ENCODE measurements at places on chromosomes 6 and 20.

GRCh38 chr6:53067849-53068361, 2.7 kb downstream of the FBXO9 start:
- DNase-seq = no peak

DNA sequence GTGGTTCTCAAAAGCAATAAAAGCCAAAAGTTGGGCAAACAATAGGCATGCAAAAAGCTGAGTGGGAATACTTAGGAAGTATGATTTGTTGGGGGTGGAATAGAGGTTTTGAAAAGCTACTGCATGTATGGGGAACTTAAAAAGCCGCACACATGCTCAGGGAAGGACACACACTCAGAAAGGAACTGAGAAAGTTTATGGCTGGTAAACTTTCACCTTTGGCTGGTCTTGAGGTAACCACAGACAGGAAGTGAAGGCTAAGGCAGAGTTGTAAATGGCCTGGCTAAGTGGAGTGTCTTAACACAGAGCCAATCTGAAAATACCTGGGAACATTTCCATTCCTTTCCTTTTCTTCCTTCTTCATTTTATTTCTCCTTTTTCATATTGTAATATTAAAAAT, 134.5 kb upstream of the EXOC2 start:
- DNase-seq = no peak

- DNase-seq = no peak
Measured at GRCh38 chr20:61263084-61263695, 11.1 kb downstream of the CDH4 start.

DNA sequence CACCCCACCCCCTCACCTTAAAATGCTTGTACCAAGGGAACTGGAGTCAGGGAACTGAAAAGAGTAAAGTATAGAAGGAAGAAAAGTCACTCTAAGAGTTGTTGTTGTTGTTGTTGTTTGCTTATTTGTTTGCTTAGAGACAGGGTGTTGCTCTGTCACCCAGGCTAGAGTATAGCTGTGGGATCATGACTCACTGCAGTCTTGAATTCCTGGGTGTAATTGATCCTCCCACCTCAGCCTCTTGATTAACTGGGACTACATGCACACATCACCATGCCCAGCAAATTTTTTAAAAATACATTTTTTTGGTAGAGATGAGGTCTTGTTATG, 681.6 kb upstream of the GJE1 start:
- DNase-seq = no peak

DNA sequence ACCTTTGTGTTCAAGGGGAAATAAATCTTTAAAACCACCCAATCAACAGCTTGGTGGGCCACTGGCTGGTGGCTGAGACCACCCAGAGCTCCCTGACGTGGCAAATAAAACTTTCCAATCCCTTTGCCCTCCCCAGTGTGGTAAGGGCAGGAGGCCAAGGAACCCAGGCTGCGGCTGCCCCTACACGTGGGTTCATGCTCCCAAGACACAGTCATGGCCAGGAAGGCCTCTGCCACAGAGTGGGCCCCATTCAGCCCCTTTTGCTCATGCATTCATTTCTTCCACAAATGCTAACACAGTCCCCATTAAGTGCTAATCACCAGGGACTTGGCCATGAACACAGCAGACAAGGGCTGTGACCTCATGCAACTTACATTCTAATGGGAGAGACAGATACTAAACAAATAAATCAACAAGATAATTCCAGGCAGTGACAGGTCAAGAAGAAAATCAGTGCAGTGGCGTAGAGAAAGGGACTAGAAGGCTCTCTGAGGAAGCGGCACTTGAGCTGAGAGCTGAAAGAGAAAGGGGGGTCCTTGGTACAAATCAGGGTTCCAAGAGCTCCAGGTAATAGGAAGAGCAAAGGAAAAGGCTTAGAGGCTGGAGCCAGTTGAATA, 13.8 kb downstream of the PREX1 start:
- no peak for DNase-seq

- DNase-seq = no peak
Measured at GRCh38 chr6:35492974-35493284, 4.0 kb downstream of the TEAD3 start.

- no peak for DNase-seq
Measured at GRCh38 chr6:82030301-82030700, 217.2 kb downstream of the IBTK start.

DNA sequence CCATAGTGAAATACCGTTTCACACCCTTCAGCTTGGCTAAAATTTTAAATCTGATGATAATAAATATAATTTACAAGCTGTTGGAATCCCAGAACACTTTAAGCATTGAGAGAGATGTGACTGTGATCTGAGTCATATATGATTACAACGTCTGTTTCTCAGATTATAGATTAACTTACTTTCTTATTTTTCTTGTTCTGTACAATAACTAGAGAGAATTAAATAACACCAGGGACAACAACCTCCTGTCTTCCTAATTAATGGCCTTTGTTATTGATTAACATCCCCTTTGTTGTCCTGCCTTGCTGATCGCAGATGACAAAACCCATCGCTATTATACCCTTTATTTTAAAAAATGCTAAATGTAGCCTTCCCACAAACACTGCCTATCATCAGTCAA, 87.8 kb upstream of the EZR start:
- DNase-seq = no peak

GRCh38 chr6:112433457-112433856, 86.3 kb downstream of the RFPL4B start:
- no peak for DNase-seq

DNA sequence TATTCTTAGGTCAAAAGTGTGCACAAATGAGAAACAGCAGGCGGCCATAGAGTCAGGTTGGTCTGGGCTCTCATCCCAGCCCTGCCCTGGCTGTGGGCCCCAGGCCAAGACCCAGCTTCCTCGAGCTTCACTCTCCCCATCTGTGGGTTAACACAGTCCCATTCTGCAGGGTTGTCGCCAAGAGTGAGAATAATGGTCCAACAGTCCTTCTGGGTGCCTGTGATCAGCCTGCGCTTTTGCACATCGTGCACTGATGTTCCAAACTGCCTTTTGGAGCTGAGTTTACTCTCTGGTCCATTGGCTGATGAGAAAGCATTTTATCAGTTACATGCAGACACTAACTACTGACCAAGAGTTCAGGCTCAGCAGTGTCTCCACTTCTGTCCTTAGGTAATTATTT, 82.6 kb downstream of the INSM1 start:
- DNase-seq = no peak

- DNase-seq = no peak
Measured at GRCh38 chr20:50774515-50774914, 20.3 kb upstream of the BCAS4 start.

DNA sequence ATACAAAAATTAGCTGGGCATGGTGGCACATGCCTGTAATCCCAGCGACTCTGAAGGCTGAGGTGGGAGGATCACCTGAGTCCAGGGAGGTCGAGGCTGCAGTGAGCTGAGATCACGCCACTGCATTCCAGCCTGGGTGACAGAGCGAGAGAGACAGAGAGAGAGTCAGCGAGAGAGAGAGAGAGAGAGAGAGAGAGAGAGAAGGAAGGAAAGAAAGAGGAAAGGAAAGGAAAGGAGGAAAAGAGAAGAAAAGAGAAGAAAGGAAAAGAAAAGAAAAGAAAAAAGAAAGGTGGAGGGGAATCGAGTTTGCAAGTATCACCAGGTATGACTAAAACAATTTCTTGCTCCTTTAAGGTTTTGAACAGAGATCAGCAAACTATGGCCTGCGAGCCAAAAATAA, 152.3 kb downstream of the BTBD9 start:
- DNase-seq = no peak

- no peak for DNase-seq
Measured at GRCh38 chr6:64538722-64539121, 903.1 kb downstream of the PHF3 start.

All from activated CD4-positive, alpha-beta T cell treated with anti-CD3 and anti-CD28 coated beads, Interleukin-2, amount 50 U/mL, for 24 hours (primary cell).